ENCODE measurements at places on chromosomes 5 and 9.

GRCh38 chr5:40385544-40385943 is 294.2 kb upstream of the PTGER4 start:
- no peak for DNase-seq

- no peak for DNase-seq
Observed at GRCh38 chr9:32351845-32352244, 32.6 kb upstream of the ACO1 start.

- no peak for DNase-seq
Observed at GRCh38 chr5:142412581-142412980, 87.8 kb upstream of the SPRY4 start.

- no peak for DNase-seq
Observed at GRCh38 chr5:41122459-41122858, 51.3 kb upstream of the MROH2B start.

DNA sequence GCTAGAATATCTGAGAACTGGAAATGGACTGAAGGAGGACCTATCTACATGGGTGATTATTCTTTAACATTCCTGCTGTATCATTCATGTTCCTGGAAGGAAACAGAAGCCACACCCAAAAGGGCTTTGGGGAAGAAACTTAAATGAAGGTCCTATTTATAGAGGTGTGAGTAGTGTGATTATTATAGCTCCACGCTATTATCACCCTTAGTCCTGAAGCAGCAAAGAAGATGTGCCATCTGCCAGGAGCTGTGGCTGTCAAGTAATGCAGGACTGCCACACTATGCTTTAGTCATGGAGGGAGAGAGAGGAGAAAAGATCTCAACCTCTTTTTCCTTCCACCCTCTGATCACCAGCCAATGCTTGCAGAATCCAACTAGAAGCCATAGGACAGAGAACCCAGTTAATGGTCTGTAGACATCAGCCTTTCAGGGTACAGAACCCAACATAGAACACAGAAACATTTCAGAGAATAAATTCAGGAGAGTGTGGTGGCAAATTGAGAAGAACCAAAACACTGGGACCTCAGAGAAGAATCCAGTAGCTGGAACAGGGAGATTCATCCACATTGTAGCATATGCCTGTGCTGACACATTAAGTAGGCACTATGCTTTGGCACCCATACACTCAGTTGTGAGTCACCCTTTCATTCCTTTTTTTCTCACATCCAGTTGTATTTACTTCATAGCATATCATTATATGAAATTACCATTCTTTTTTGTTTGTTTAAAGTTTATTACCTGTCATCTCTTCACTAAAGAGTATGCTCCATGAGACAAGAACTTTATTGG is 21.0 kb upstream of the RNF180 start:
- DNase-seq: no peak

DNA sequence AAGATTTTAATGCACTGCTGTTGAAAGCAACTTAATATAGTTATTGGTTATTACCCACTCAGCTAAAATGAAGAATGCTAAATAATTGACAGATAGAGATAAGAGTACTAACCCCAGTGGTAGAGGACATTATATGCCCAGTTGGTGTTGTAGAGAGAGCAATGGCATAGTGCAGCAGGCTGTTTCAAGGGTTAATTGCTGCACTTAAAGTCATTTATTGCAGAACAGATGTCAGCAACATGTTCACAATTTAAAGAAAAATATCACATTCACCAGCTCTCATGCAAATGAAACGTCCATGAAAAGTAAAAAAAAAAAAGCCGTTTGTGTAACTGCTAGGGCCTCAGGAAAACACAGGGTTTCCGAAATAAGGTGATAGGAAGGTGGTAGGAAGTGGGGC is 254.6 kb downstream of the MTRR start:
- no peak for DNase-seq

DNA sequence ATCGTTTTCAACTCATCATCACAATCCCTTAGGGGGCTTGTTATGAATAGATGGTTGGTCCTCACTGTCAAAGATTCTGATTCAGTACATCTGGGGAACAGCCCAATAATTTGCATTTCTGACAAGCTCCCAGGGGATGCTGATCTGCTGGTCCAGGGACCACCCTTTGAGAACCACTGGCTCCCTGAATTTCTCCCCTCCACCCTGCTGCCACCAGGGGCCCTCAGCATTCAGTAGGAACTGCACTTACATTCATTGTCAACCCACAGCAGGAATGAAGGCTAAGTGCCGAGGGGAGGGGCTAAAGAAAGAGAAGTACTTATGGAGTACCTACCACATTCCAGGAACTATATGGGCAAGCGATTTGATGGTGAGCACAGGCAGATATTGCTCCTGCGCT is 85.9 kb downstream of the BOD1 start:
- no peak for DNase-seq

DNA sequence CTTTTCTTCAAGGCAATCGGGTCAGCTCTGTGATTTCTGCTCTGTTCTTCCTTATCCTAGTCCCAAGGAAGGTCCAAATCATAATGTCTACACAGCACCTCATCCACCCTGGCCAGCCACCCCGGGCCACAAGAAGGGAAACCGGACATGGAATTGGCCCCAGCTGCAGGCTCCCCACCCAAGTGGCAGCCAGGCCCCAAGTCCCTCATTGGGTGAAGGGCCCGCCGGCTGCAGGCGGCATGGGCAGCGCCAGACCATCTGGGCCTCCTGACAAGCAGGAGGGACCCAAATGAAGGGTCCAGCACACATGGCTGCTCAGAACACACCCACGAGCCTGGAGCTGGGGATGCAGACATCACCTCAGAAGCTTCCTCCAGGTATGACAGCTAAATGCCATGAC is 33.7 kb downstream of the BICD2 start:
- no peak for DNase-seq

DNA sequence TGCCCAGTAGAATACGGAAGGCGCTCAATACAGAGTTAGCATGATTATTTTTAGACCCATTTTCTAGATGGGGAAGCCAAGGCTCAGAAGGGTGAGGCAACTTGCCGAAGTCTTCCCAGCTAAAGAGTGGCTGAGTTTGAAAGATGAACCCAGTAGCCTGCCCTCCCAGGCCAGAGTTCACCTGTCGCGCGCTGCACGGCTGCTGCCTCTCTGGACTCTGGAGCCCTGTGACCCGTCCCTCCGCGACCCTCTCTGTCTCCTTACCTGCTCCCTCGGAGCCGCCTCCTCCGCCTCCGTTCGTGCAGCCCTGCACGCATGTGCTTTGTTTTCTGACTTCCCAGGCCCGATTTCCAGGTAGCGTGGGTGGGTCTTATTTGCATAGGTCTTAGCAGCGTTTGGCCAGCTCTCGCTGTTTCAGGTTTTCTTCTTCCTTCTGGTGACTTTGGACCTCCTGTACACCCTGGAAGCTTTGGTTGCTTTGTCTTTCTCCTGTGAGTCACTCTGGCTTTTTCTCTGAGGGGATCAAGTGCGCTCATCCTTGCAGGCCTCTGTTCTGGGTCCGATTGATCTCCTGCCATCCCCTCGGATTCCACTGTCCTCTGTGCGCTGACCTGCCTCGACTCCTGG is at the start of gene RNF183:
Gene RNF183 (minus strand): TSS at position 585 of the 627 bp plus-strand sequence. CDS start 5,192 bp downstream, outside the sequence.
- DNase-seq: no peak

- DNase-seq: peak; percentile 14
Observed at GRCh38 chr5:111278858-111279504, 54.8 kb downstream of the CAMK4 start.

- no peak for DNase-seq
Observed at GRCh38 chr5:149456597-149457392, 77.7 kb upstream of the IL17B start.

DNA sequence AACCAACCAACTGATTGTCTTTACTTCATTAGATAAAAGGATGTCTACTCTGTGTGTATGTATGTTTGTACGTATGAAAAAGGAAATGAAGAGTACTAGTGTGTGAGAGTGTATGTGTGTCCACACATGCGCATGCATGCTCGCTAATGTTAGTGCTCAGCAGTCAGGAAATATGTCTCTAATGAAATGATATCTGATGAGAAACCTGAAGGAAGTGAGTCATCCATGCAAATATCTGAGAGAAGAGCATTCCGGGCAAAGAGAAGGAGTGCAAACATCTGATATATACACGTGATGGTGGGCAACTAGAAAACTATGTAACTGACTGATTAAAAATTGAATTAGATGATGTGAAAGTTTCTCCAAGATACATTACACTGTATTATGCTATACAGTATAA is 29.6 kb upstream of the UGCG start:
- DNase-seq: no peak

GRCh38 chr9:2229109-2229721 is 214.1 kb downstream of the SMARCA2 start:
- no peak for DNase-seq

All from lower leg skin (tissue), 4 donors.